Gastroesophageal sphincter (tissue), 4 donors: ENCODE measurements at places on chromosomes 16 and 17. TPM values are rescaled to one million over a fixed set of nuclear protein-coding genes. Genes with fewer than 3 reads are reported as not detected.

Gene PKMYT1
- total RNA-seq = not detected

Gene CD300H
- total RNA-seq = not detected

Gene ATF7IP2
- total RNA-seq = 11.2 TPM

Gene KRT25
- not detected for total RNA-seq

Gene MPG
- total RNA-seq = 102 TPM

Gene ZNF19
- 2.2 TPM for total RNA-seq

Gene HBA1
- total RNA-seq = 15.5 TPM

Gene PRKCB
- total RNA-seq = 10.7 TPM

GRCh38 chr17:49003557-49004511, 6.6 kb downstream of the IGF2BP1 start:
- peaks cover 100% of the 10 kb centered on the region for H3K27me3 ChIP-seq
- no peaks in the 10 kb centered on the region for H3K36me3 ChIP-seq
- H3K4me3 ChIP-seq = no peak overlapping the region
- no peaks in the 10 kb centered on the region for H3K4me1 ChIP-seq

- H3K27ac ChIP-seq = no peak overlapping the region
- H3K36me3 ChIP-seq = peaks cover 56% of the 10 kb centered on the region
- H3K4me1 ChIP-seq = peaks cover 4% of the 10 kb centered on the region
- ATAC-seq = no peak
- H3K4me3 ChIP-seq = no peak overlapping the region
These were observed 54.2 kb upstream of the CDR2 start for GRCh38 chr16:22428654-22429053.

- H3K4me1 ChIP-seq = no peaks in the 10 kb centered on the region
- no peak overlapping the region for H3K27ac ChIP-seq
- no peak overlapping the region for H3K4me3 ChIP-seq
- H3K36me3 ChIP-seq = no peaks in the 10 kb centered on the region
- H3K27me3 ChIP-seq = peaks cover 53% of the 10 kb centered on the region
These were observed 140.4 kb downstream of the PMP22 start for GRCh38 chr17:15124746-15125145.

GRCh38 chr17:79946352-79947231, 89.1 kb downstream of the TBC1D16 start:
- H3K27me3 ChIP-seq = no peaks in the 10 kb centered on the region
- H3K4me3 ChIP-seq = no peak overlapping the region
- no peaks in the 10 kb centered on the region for H3K36me3 ChIP-seq
- peaks cover 10% of the 10 kb centered on the region for H3K4me1 ChIP-seq
- no peak overlapping the region for H3K27ac ChIP-seq
- ATAC-seq = no peak

GRCh38 chr17:393806-394717, 41.5 kb upstream of the RPH3AL start:
- no peaks in the 10 kb centered on the region for H3K36me3 ChIP-seq
- H3K27me3 ChIP-seq = peaks cover 26% of the 10 kb centered on the region
- H3K4me3 ChIP-seq = no peak overlapping the region
- no peaks in the 10 kb centered on the region for H3K4me1 ChIP-seq

GRCh38 chr17:37405955-37406634, 541 bp downstream of the ACACA start:
- peaks cover 6% of the 10 kb centered on the region for H3K36me3 ChIP-seq
- H3K4me3 ChIP-seq = peak overlapping the region; percentile 82
- H3K27me3 ChIP-seq = no peaks in the 10 kb centered on the region
- ATAC-seq = no peak

DNA sequence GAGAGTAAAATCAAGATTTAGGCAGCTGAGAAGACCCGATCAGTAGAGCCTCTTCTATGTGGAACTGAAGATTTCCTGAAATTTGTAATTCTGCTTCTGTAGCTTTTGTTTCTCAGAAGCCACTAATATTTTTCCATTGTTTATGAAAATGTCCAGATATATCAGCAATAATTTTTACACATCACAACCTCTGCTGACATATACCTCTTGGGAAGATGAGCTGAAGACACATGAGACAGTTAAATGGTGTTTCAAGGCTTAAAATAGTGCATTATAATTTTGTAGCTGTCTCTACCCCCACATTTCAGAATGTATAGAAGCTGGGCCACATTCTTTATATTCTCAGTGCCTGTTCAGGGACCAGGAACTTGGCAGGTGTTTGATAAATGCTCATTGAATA, 320.6 kb downstream of the HS3ST4 start:
- H3K4me3 ChIP-seq = no peak overlapping the region
- no peak for ATAC-seq
- no peak overlapping the region for H3K27ac ChIP-seq
- no peaks in the 10 kb centered on the region for H3K27me3 ChIP-seq
- H3K4me1 ChIP-seq = no peaks in the 10 kb centered on the region

DNA sequence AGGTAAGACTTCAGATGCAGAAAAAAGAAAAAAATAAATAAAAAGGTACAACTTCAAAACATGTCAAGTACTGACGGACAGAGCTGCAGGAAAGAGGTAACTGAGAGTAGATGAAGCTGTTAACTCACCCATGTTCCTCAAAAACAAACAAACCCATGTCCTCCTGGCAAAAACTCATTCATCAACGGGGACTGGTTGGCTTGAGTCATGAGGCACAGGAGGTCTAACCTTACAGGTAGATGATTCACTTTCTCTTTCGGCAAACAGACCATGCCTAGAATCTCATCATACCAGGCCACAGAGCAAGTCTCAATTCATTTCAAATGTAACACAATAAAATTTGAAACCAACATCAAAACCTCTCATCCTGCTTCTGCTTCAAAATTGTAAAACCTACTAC, 12.3 kb upstream of the FASN start:
- peaks cover 32% of the 10 kb centered on the region for H3K36me3 ChIP-seq
- peaks cover 23% of the 10 kb centered on the region for H3K4me1 ChIP-seq
- H3K4me3 ChIP-seq = no peak overlapping the region
- no peaks in the 10 kb centered on the region for H3K27me3 ChIP-seq

GRCh38 chr17:1563786-1564613, 1.4 kb upstream of the PITPNA start:
- no peaks in the 10 kb centered on the region for H3K36me3 ChIP-seq
- H3K27ac ChIP-seq = no peak overlapping the region
- no peaks in the 10 kb centered on the region for H3K27me3 ChIP-seq
- H3K4me3 ChIP-seq = no peak overlapping the region
- H3K4me1 ChIP-seq = peaks cover 27% of the 10 kb centered on the region
- no peak for ATAC-seq

- no peak for ATAC-seq
- no peak overlapping the region for H3K4me3 ChIP-seq
- H3K27ac ChIP-seq = no peak overlapping the region
- H3K36me3 ChIP-seq = no peaks in the 10 kb centered on the region
- no peaks in the 10 kb centered on the region for H3K27me3 ChIP-seq
- H3K4me1 ChIP-seq = no peaks in the 10 kb centered on the region
These were observed 406.5 kb downstream of the SHISA9 start for GRCh38 chr16:13307851-13308250.

DNA sequence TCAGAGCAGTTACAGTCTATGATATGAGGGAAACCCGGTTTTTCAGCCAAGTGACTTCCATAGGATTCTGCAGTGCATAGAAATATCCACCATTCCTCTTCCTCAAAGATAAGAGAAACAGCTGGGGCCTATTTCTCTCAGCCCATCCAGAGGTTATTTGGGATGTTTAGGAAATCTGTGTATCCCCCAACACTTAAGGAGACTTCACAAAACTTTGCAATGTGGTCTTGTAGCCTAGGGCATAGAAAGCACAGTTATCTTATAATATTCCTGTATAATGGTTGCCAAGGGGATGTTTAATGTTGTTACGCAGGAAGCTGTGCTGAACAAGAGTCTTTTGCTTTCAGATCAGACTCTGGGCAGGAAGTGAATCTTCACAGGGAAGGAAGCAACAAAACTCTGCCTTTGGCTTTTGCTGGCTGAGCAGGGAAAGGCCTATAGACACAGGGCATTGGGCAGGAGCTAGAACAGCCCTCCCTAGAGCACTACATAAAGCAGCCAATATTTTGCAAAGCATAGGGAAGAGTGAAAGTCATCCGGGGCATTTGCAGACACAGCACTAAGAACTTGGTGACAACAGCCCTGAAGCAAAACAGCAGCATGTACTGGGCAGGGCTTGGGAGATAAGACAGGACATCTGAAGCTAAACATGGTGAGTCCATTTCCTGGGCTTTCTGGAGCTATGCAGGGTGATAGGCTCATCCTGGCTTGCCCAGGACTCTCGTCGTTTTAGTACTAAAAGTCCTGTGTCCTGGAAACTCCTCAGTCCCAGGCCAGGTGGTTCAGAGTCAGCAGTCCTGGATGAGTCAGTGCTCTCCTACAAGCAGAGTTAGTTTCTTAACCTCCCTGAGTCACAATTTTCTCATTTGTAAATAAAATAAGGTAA, 18.7 kb upstream of the BEAN1 start:
- ATAC-seq = peak; percentile 13
- no peaks in the 10 kb centered on the region for H3K27me3 ChIP-seq
- H3K4me1 ChIP-seq = no peaks in the 10 kb centered on the region
- no peak overlapping the region for H3K27ac ChIP-seq
- no peaks in the 10 kb centered on the region for H3K36me3 ChIP-seq

GRCh38 chr17:73514146-73514863, 129.9 kb downstream of the SDK2 start:
- H3K4me1 ChIP-seq = no peaks in the 10 kb centered on the region
- H3K27me3 ChIP-seq = peaks cover 11% of the 10 kb centered on the region
- no peak overlapping the region for H3K27ac ChIP-seq
- no peaks in the 10 kb centered on the region for H3K36me3 ChIP-seq
- no peak overlapping the region for H3K4me3 ChIP-seq
- no peak for ATAC-seq

DNA sequence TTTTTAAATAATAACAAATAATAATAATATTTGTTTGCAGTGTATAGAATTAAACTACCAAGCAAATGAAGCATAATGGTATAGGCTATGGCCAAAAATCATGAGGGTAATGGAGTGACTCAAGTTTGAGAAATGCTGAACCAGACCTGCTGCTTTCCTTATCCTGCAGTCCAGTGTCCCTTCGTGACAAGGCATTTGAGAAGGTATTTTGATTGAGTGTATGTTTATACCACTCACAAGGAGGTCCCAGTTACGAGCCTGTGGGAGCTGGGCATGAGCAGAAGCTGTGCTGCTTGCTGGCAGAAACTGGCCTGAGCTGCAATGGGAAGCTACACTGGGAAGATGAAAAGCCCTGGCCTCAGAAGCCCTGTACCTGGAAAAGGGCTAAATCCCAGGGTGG, 50.3 kb downstream of the GNAO1 start:
- ATAC-seq = no peak
- no peaks in the 10 kb centered on the region for H3K4me1 ChIP-seq
- no peaks in the 10 kb centered on the region for H3K27me3 ChIP-seq
- H3K36me3 ChIP-seq = no peaks in the 10 kb centered on the region
- no peak overlapping the region for H3K27ac ChIP-seq

DNA sequence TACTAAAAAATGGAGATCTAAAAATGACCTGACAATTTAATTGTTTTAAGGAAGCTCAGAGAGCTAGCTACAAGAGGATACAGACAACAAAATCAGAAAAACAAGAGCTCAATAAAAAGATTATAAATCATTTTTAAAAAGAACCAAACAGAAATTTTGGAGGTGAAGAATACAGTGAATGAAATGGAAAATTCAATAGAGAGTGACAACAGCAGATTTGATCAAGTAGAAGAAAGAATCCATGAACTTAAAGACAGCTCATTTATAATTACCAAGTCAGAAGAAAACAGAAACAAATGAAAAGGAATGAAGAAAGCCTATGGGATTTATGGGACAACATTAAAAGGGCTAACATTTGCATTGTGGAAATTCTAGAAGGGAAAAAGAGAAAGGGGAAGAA, 136.6 kb upstream of the CACNG5 start:
- no peak for ATAC-seq
- no peak overlapping the region for H3K4me3 ChIP-seq
- no peak overlapping the region for H3K27ac ChIP-seq
- no peaks in the 10 kb centered on the region for H3K36me3 ChIP-seq
- H3K27me3 ChIP-seq = no peaks in the 10 kb centered on the region
